IMR-90 (cell line): ENCODE measurements at places on chromosomes 6 and 20. TPM values are rescaled to one million over a fixed set of nuclear protein-coding genes. Genes with fewer than 3 reads are reported as not detected.

PHACTR3 gene
- not detected in 2 replicates for total RNA-seq

TAF4 gene
- total RNA-seq: 1.4 and 1.7 TPM in 2 replicates

SLC17A9 gene
- total RNA-seq: 1.4 and 2.2 TPM in 2 replicates

TMEM170B gene
- total RNA-seq: 0.18 and 0.28 TPM in 2 replicates

SOBP gene
- total RNA-seq: 0.72 and 1.1 TPM in 2 replicates

KHDC1L gene
- total RNA-seq: 0.18 TPM in 1 of 2 replicates, not detected in the other

EPHA7 gene
- total RNA-seq: not detected in 2 replicates

PNLDC1 gene
- total RNA-seq: not detected in 2 replicates

TMEM151B gene
- total RNA-seq: not detected in 2 replicates

ADAM33 gene
- under 0.01 and 0.18 TPM in 2 replicates for total RNA-seq

CALHM6 gene
- 0.72 and 0.83 TPM in 2 replicates for total RNA-seq

DSP gene
- total RNA-seq: 20.1 and 23.6 TPM in 2 replicates

BANF2 gene
- total RNA-seq: not detected in 2 replicates

ULBP1 gene
- total RNA-seq: 0.18 and 0.56 TPM in 2 replicates

MLIP gene
- total RNA-seq: not detected in 2 replicates

FAM209B gene
- total RNA-seq: not detected in 2 replicates

ANKRD66 gene
- total RNA-seq: not detected in 2 replicates

PBOV1 gene
- total RNA-seq: not detected in 2 replicates

BCAS4 gene
- total RNA-seq: 40.0 and 47.5 TPM in 2 replicates

SLC17A3 gene
- total RNA-seq: not detected in 2 replicates

TRDN gene
- total RNA-seq: not detected in 2 replicates

FIG4 gene
- 15.4 and 19.7 TPM in 2 replicates for total RNA-seq

ERVFRD-1 gene
- not detected in 2 replicates for total RNA-seq

TSHZ2 gene
- under 0.01 TPM in 1 of 2 replicates, not detected in the other for total RNA-seq

FERMT1 gene
- total RNA-seq: 1.7 and 2.3 TPM in 2 replicates

YWHAB gene
- total RNA-seq: 78.0 and 120 TPM in 2 replicates

SMLR1 gene
- total RNA-seq: not detected in 2 replicates

ZBTB46 gene
- 14.9 and 15.3 TPM in 2 replicates for total RNA-seq

MUC22 gene
- total RNA-seq: not detected in 2 replicates

RAD21L1 gene
- under 0.01 TPM in 1 of 2 replicates, not detected in the other for total RNA-seq

CBLN4 gene
- not detected in 2 replicates for total RNA-seq

C6orf58 gene
- total RNA-seq: not detected in 2 replicates

MUC21 gene
- not detected in 2 replicates for total RNA-seq

LRRN4 gene
- under 0.01 TPM in 2 replicates for total RNA-seq

NHLRC1 gene
- 0.83 and 1.1 TPM in 2 replicates for total RNA-seq

TRAPPC3L gene
- under 0.01 TPM in 1 of 2 replicates, not detected in the other for total RNA-seq

PXDC1 gene
- total RNA-seq: 66.4 and 72.2 TPM in 2 replicates

ACAT2 gene
- total RNA-seq: 45.2 and 50.3 TPM in 2 replicates

GRM1 gene
- not detected in 2 replicates for total RNA-seq

PLN gene
- total RNA-seq: under 0.01 TPM in 2 replicates

DEFB127 gene
- total RNA-seq: not detected in 2 replicates

SMIM26 gene
- total RNA-seq: 42.8 and 49.2 TPM in 2 replicates

RNF182 gene
- total RNA-seq: 6.4 and 9.1 TPM in 2 replicates

PTPRT gene
- not detected in 2 replicates for total RNA-seq

IMPG1 gene
- total RNA-seq: not detected in 2 replicates

CALHM4 gene
- not detected in 2 replicates for total RNA-seq

EFCAB8 gene
- not detected in 2 replicates for total RNA-seq

LTB gene
- not detected in 2 replicates for total RNA-seq

TCP11 gene
- 0.36 and 0.56 TPM in 2 replicates for total RNA-seq

CTSA gene
- total RNA-seq: 19.0 and 30.3 TPM in 2 replicates

TCF21 gene
- 6.6 and 8.1 TPM in 2 replicates for total RNA-seq

DEFB126 gene
- not detected in 2 replicates for total RNA-seq

DSE gene
- total RNA-seq: 132 and 154 TPM in 2 replicates

GMNN gene
- 19.7 and 33.1 TPM in 2 replicates for total RNA-seq
